A549 treated with dexamethasone at 1 μM for 4 hours (cell line): ENCODE measurements at places on chromosomes 7 and 10. TPM values are rescaled to one million over a fixed set of nuclear protein-coding genes. Genes with fewer than 3 reads are reported as not detected.

KLF14 gene
- 0.02 to 0.05 TPM in 2 of 5 replicates, not detected in the others for total RNA-seq

MRC1 gene
- 0.01 to 0.04 TPM (median 0.02 TPM) in 4 of 5 replicates, not detected in the other for total RNA-seq

CEP55 gene
- 61.0 to 73.3 TPM (median 70.6 TPM) in 5 replicates for total RNA-seq

IDI2 gene
- 0.07 TPM in 1 of 5 replicates, not detected in the others for total RNA-seq

SPDYE8 gene
- total RNA-seq, result not detected in 5 replicates

GPR26 gene
- not detected in 5 replicates for total RNA-seq

SRRM3 gene
- total RNA-seq, result 9.5 to 13.5 TPM (median 11.7 TPM) in 5 replicates

CNNM1 gene
- 24.4 to 34.0 TPM (median 28.5 TPM) in 5 replicates for total RNA-seq

AGR3 gene
- total RNA-seq, result not detected in 5 replicates

VIPR2 gene
- 0.03 to 0.10 TPM (median 0.06 TPM) in 5 replicates for total RNA-seq

GCK gene
- total RNA-seq, result not detected in 5 replicates

ADIRF gene
- total RNA-seq, result 0.14 TPM in 1 of 5 replicates, not detected in the others

CPA2 gene
- total RNA-seq, result 0.09 to 0.21 TPM (median 0.15 TPM) in 3 of 5 replicates, not detected in the others

CH25H gene
- 0.68 to 0.97 TPM (median 0.71 TPM) in 5 replicates for total RNA-seq

GALNT17 gene
- total RNA-seq, result not detected in 5 replicates

ASZ1 gene
- total RNA-seq, result not detected in 5 replicates

EBLN1 gene
- total RNA-seq, result 0.07 to 0.18 TPM (median 0.11 TPM) in 3 of 5 replicates, not detected in the others

ASB10 gene
- not detected in 5 replicates for total RNA-seq

CPED1 gene
- total RNA-seq, result not detected in 5 replicates

ANKRD22 gene
- 0.25 to 0.41 TPM (median 0.29 TPM) in 5 replicates for total RNA-seq

MSMB gene
- 0.46 TPM in 1 of 5 replicates, not detected in the others for total RNA-seq

PRRT4 gene
- total RNA-seq, result 0.15 to 0.58 TPM (median 0.26 TPM) in 5 replicates

KEL gene
- 0.05 TPM in 1 of 5 replicates, not detected in the others for total RNA-seq

JCAD gene
- total RNA-seq, result 20.7 to 26.0 TPM (median 23.9 TPM) in 5 replicates

TMEM178B gene
- total RNA-seq, result 1.3 to 2.0 TPM (median 1.7 TPM) in 5 replicates

EPO gene
- total RNA-seq, result 0.06 TPM in 1 of 5 replicates, not detected in the others

GNG11 gene
- 30.2 to 35.2 TPM (median 32.2 TPM) in 5 replicates for total RNA-seq

PHKG1 gene
- total RNA-seq, result 0.39 to 0.77 TPM (median 0.54 TPM) in 5 replicates

BTBD16 gene
- total RNA-seq, result 0.43 to 0.81 TPM (median 0.70 TPM) in 5 replicates

CYP3A7 gene
- total RNA-seq, result not detected in 5 replicates

NPFFR1 gene
- 0.01 to 0.02 TPM (median 0.01 TPM) in 4 of 5 replicates, not detected in the other for total RNA-seq

MBLAC1 gene
- 1.8 to 2.7 TPM (median 2.5 TPM) in 5 replicates for total RNA-seq

FAM237B gene
- 0.02 to 0.06 TPM (median 0.03 TPM) in 5 replicates for total RNA-seq

NAT16 gene
- 0.09 to 0.21 TPM (median 0.12 TPM) in 5 replicates for total RNA-seq

FRMPD2 gene
- 0.03 to 0.06 TPM (median 0.06 TPM) in 3 of 5 replicates, not detected in the others for total RNA-seq

TMEM213 gene
- total RNA-seq, result not detected in 5 replicates

CACNA2D1 gene
- 6.0 to 14.6 TPM (median 10.4 TPM) in 5 replicates for total RNA-seq

HELLS gene
- total RNA-seq, result 24.4 to 28.3 TPM (median 27.3 TPM) in 5 replicates

ANLN gene
- total RNA-seq, result 63.5 to 82.6 TPM (median 79.9 TPM) in 5 replicates

BHLHA15 gene
- total RNA-seq, result 0.39 to 0.86 TPM (median 0.62 TPM) in 5 replicates

CHAT gene
- total RNA-seq, result not detected in 5 replicates

SPDYE2B gene
- not detected in 5 replicates for total RNA-seq

CALCR gene
- total RNA-seq, result 0.05 to 0.08 TPM (median 0.06 TPM) in 3 of 5 replicates, not detected in the others
